A549 treated with CORT108297 at 1 μM for 4 hours (cell line): ENCODE measurements at places on chromosomes 1 and 21. TPM values are rescaled to one million over a fixed set of nuclear protein-coding genes. Genes with fewer than 3 reads are reported as not detected.

WNT2B gene
- 0.18 to 0.38 TPM (median 0.32 TPM) in 5 replicates for total RNA-seq

ZNF697 gene
- 1.5 to 1.9 TPM (median 1.6 TPM) in 5 replicates for total RNA-seq

UBL4B gene
- total RNA-seq, result not detected in 5 replicates

CNIH3 gene
- 0.25 to 0.69 TPM (median 0.56 TPM) in 5 replicates for total RNA-seq

C1orf185 gene
- total RNA-seq, result not detected in 5 replicates

RNU1-2 gene
- total RNA-seq, result 11.7 TPM in 1 of 5 replicates, not detected in the others

DDR2 gene
- total RNA-seq, result 0.25 to 0.42 TPM (median 0.37 TPM) in 5 replicates

RPE65 gene
- total RNA-seq, result not detected in 5 replicates

MYOG gene
- not detected in 5 replicates for total RNA-seq

CGN gene
- total RNA-seq, result 1.1 to 1.6 TPM (median 1.4 TPM) in 5 replicates

FOXD2 gene
- total RNA-seq, result 0.32 to 0.60 TPM (median 0.49 TPM) in 5 replicates

TRIM58 gene
- not detected in 5 replicates for total RNA-seq

F11R gene
- total RNA-seq, result 30.7 to 59.9 TPM (median 54.1 TPM) in 5 replicates

CD5L gene
- not detected in 5 replicates for total RNA-seq

FNBP1L gene
- 13.7 to 22.8 TPM (median 20.3 TPM) in 5 replicates for total RNA-seq

DIPK1A gene
- 8.1 to 10.1 TPM (median 9.7 TPM) in 5 replicates for total RNA-seq

PRKCZ gene
- 8.6 to 10.5 TPM (median 9.5 TPM) in 5 replicates for total RNA-seq

TTC22 gene
- total RNA-seq, result not detected in 5 replicates

CACNA1E gene
- 0.01 to 0.02 TPM in 2 of 5 replicates, not detected in the others for total RNA-seq

FMO2 gene
- total RNA-seq, result not detected in 5 replicates

NTMT2 gene
- not detected in 5 replicates for total RNA-seq

B3GALT2 gene
- total RNA-seq, result not detected in 5 replicates

KCNJ15 gene
- 0.07 to 0.43 TPM (median 0.17 TPM) in 5 replicates for total RNA-seq

MTMR11 gene
- total RNA-seq, result 7.7 to 11.3 TPM (median 9.3 TPM) in 5 replicates

HHIPL2 gene
- total RNA-seq, result 10.3 to 11.4 TPM (median 10.4 TPM) in 5 replicates

SLC9C2 gene
- total RNA-seq, result not detected in 5 replicates

FCRL5 gene
- total RNA-seq, result not detected in 5 replicates

LAPTM5 gene
- 0.14 to 0.34 TPM (median 0.17 TPM) in 5 replicates for total RNA-seq

TRIM46 gene
- total RNA-seq, result 1.4 to 2.5 TPM (median 2.1 TPM) in 5 replicates

VTCN1 gene
- total RNA-seq, result 0.05 to 0.10 TPM (median 0.07 TPM) in 4 of 5 replicates, not detected in the other

CLDN17 gene
- not detected in 5 replicates for total RNA-seq
